Stomach (tissue), 19 donors: ENCODE measurements at places on chromosomes 11 and 22. TPM values are rescaled to one million over a fixed set of nuclear protein-coding genes. Genes with fewer than 3 reads are reported as not detected.

- DNase-seq = no peak
- H3K4me3 ChIP-seq = no peak overlapping the region
- H3K36me3 ChIP-seq = no peaks in the 10 kb centered on the region
Observed at GRCh38 chr11:14393889-14394288, 34.9 kb upstream of the RRAS2 start.

DNA sequence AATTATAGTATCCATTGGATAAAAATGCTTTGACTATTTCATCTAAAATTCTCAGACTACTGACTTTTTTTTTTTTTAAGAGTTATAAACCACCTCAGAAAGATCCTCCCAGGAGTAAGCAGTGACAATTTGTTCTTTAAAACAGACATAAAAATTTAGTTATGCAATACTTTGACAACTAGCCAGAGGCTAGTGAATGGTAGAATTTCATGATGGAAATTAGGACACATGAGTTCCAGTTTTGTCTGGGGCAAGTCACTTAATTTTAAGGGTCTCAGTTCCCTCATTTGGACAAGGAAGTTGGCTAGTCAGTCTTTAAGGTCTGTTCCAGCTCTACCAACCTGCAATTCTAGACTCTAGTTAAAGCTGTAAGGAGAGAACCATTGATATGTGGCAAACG is 2.9 kb downstream of the IL18 start:
- H3K27ac ChIP-seq = no peak overlapping the region
- no peaks in the 10 kb centered on the region for H3K36me3 ChIP-seq
- DNase-seq = no peak
- H3K4me3 ChIP-seq = no peak overlapping the region
- H3K4me1 ChIP-seq = peaks cover 66% of the 10 kb centered on the region

DNA sequence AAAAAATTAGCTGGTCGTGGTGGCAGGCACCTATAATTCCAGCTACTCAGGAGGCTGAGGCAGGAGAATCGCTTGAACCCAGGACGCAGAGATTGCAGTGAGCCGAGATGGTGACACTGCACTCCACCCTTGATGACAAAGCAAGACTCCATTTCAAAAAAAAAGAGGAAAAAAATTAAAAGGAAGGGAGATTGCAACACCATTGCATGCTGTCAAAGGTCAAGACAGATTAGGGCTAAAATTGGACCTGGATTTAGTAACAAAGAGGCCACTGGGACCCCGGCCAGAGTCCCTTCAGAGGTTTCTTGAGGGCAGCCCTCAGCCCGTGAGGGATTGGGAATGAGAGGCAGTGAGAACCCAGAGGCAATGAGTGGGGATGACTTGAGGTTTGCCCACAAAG is 8.2 kb upstream of the MAFF start:
- no peak for DNase-seq
- no peaks in the 10 kb centered on the region for H3K4me1 ChIP-seq
- H3K27me3 ChIP-seq = no peaks in the 10 kb centered on the region
- H3K4me3 ChIP-seq = no peak overlapping the region
- no peak overlapping the region for H3K27ac ChIP-seq

DNA sequence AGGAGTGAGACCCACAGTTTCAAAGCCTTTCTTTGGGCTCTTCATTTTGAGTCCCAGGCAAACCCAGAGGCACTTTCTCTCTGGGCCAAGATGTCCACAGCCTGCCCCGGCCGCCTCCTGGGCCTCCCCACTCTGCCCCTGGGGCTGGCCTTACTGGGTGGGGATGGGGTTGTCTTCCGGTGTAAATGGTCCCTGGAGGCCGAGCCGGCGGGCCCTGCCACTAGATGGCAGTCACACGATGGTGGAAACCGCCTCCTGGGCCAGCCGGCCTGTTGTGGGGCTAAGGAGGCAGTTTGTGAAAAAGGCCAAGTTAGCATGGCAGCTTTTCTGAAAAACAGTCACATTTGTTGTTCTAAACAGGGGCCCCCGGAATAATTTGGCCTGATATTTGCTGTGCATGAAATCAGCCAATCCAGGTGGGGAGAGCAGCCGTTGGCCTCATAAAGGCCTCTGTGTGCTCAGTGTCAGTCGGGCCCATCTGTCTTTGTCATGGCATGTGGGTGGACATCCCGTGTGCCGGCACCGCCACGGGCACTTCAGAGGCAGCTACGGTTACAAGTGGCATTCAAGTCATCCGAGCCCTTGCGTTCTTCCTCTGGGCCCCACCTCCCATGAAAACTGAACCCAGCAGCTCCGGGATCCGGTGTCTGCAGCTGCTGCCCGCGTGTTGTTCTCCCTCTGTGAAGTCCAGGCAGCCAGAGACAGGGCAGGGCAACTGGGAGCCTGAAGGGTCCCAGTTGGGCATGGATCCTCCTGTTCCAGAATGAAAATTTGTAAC is 6.5 kb downstream of the MRPL23 start:
- no peak for DNase-seq
- H3K27me3 ChIP-seq = no peaks in the 10 kb centered on the region
- no peak overlapping the region for H3K27ac ChIP-seq
- no peak overlapping the region for H3K4me3 ChIP-seq
- H3K36me3 ChIP-seq = no peaks in the 10 kb centered on the region
- H3K4me1 ChIP-seq = no peaks in the 10 kb centered on the region

DNA sequence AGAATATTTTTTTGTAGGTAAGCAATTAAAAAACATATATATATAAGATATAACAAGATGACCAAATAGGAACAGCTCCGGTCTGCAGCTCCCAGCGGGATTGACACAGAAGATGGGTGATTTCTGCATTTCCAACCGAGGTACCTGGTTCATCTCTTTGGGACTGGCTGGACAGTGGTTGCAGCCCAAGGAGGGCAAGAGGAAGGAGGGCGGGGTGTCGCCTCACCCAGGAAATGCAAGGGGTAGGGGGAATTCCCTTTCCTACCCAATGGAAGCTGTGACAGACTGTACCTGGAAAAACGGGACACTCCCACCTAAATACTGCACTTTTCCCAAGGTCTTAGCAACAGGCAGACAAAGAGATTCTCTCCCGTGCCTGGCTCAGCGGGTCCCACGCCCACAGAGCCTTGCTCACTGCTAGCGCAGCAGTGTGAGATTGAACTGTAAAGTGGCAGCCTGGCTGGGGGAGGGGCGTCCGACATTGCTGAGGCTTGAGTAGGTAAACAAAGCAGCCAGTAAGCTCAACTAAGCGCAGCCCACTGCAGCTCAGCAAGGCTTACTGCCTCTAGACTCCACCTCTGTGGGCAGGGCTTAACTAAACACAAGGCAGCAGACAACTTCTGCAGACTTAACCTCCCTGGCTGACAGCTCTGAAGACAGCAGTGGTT is 163.8 kb downstream of the CWF19L2 start:
- peaks cover 34% of the 10 kb centered on the region for H3K36me3 ChIP-seq
- no peaks in the 10 kb centered on the region for H3K27me3 ChIP-seq
- no peak overlapping the region for H3K4me3 ChIP-seq
- DNase-seq = no peak
- H3K4me1 ChIP-seq = no peaks in the 10 kb centered on the region
- no peak overlapping the region for H3K27ac ChIP-seq

DNA sequence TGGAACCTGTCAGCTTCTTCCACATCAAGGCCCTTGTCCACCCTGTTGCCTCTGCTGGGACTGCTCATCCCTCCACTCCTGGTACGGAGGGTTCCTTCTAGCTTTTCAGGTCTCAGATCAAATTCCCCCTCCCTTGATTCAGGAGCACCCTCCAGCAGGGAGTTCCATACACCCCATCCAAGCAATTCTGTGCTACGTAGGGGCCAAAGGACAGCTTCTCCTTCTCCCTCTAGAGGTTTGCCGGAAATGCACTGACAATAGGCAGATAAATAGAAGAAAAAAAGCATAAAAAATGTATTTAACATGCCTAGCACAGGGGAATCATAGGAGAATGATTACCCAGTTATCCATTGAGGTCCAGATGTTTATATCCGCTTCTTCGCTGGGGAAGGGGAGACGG is 3.3 kb upstream of the CARD10 start:
- DNase-seq = no peak
- no peak overlapping the region for H3K4me3 ChIP-seq
- H3K27ac ChIP-seq = no peak overlapping the region
- peaks cover 51% of the 10 kb centered on the region for H3K27me3 ChIP-seq
- H3K36me3 ChIP-seq = no peaks in the 10 kb centered on the region

DNA sequence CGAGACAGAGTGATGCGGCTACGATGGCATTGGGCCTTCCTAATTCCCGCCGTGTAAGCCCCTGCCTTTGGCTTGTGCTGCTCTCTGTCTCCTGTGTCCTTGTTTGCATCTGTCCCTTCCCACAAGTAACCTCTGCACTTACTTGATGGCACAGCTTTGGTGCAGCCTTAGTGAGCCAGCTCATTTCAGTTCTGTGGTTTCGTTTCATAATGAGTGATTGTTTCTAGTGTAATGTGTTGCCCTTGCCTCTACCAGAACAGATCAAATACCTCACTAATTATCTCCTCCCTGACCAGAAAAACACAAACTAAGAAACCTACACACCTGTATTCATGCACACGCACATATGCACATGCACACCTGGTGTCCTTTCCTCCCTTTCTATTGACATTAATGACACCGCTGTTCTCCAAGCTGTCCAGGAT is 58.8 kb downstream of the GRK3 start:
- no peaks in the 10 kb centered on the region for H3K36me3 ChIP-seq
- peaks cover 19% of the 10 kb centered on the region for H3K4me1 ChIP-seq
- H3K4me3 ChIP-seq = no peak overlapping the region
- no peaks in the 10 kb centered on the region for H3K27me3 ChIP-seq
- no peak for DNase-seq
- no peak overlapping the region for H3K27ac ChIP-seq

DNA sequence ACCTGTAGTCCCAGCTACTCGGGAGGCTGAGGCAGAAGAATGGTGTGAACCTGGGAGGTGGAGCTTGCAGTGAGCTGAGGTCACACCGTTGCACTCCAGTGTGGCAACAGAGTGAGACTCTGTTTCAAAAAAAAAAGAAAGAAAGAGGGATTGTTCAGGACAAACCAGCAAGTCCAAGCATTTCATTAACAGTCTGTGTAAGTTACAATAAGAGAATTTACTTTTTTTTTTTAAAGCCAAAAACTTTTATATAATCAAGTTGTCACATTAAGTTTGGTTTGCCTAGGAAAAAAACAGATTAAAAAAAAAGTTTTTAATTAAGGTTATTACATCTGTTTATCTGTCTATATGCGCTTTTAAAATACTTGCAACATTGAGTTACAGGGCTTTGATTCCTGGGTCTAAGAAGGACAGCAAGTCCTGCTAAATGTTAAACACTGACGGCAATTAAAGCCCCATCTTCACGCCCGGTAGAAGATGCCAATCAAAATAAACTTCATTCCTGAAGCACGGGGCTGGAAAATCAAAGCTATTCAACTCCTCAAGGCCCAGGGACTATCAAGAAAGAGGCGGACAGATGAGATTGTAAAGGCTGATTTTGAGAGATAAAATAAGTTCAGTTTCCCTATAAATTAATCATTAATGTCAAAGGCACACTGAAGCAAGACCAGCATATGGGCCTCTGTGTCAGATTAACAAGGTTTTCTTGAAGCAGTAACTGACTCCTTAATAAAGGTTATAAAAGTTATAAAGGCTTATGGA is 10.7 kb downstream of the TMEM138 start:
- peaks cover 21% of the 10 kb centered on the region for H3K36me3 ChIP-seq
- H3K4me3 ChIP-seq = no peak overlapping the region
- DNase-seq = no peak
- H3K4me1 ChIP-seq = peaks cover 8% of the 10 kb centered on the region
- H3K27ac ChIP-seq = no peak overlapping the region

DNA sequence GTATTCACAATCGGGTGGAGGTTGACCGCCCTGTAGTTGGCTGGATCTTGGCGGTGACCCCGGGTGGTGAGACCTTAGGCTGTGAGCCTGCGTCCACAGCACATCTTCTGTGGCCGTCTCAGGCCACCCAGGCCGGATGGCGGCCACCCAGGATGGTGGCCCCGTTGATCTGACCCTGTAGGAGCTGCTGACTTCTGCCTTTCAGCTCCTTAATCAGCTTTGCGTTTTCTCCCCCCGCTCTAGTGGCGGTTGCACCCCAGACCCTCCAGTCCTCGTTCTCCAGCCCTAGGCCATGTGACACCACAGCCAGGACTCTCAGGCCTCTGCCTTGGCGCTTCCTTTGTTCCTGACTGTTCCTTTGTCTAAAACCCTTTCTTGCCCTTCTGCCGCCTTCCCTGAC is 244.0 kb downstream of the TBC1D22A start:
- no peak for DNase-seq
- peaks cover 4% of the 10 kb centered on the region for H3K36me3 ChIP-seq
- H3K4me3 ChIP-seq = no peak overlapping the region
- H3K27me3 ChIP-seq = no peaks in the 10 kb centered on the region
- H3K27ac ChIP-seq = no peak overlapping the region

Gene PYGM
- 0.37 TPM for polyA plus RNA-seq

Gene ACR
- 0.23 TPM for polyA plus RNA-seq

Gene RAB36
- 1.9 TPM for polyA plus RNA-seq

Gene WNT11
- 0.76 TPM for polyA plus RNA-seq

Gene CD6
- polyA plus RNA-seq = 1.1 TPM

Gene FUT4
- polyA plus RNA-seq = 2.7 TPM
